ENCODE measurements at places on chromosomes 3 and 15. TPM values are rescaled to one million over a fixed set of nuclear protein-coding genes. Genes with fewer than 3 reads are reported as not detected.
A peak's percentile ranks its signal among the peaks of the same experiment; 100 is the strongest.

The ZNF80 gene
- not detected for total RNA-seq

The RBPMS2 gene
- total RNA-seq = 276 TPM

GRCh38 chr15:42908538-42908937 is 12.0 kb downstream of the TTBK2 start:
- no peak for DNase-seq

DNA sequence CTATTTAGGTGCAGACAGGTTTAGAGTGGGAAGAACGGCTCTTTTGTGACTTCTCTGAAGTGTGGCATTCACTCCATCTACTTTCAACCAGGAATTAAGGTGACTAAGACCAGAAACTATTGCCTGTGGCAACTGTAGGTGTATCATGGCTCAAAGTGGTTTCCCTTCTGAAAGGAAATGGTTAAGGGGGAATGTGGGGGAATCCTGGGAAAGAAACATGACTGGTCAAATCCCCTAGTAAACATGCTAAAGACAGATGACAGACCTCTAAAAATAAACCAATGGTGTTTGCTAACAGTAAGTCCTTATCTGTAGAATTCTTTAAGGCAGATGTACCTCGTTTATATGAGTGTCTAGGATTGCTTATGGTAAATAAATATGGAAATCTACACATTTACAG is 56.9 kb downstream of the MEGF11 start:
- no peak for DNase-seq

- no peak for DNase-seq
Measured at GRCh38 chr3:133117342-133117741, 79.2 kb downstream of the TMEM108 start.

DNA sequence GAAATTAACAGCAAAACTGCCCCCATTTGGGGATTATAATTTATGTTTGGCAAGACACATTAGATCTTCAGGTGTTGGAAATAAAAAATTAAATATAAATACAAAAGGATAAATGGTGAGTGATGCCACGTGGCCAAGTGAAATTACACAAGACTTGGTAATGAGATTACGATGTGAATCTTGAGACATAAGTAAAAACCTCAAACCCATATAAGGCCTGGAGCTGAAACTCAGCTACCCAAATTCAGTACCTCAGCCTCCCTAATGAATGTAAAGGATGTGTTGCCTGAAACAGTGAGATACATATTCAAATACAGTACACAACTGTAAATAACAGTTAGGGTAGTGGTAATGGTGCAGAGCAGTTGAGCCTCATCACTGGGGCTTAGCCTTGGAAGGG is 1146.6 kb downstream of the OTOL1 start:
- no peak for DNase-seq

DNA sequence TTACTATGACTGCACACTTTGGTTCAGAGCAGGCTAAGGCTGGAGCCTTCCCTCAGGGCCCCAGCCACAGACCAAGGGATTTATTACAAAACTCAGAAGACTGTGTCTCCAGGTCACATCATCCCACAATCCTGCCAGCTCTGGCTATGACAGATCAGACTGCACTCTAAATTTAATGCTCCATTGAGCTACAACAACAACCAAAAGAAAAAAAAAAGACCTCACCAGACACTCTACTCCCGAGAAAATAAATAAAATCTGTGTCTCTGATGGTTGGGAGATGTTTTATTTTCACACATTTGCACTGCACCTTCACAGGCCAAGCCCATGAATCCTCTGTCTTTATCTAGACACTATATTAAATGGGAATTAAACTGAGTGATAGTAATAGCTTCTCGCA is 50.8 kb upstream of the CTNNB1 start:
- DNase-seq = no peak

The CLDN11 gene
- 4.3 TPM for total RNA-seq

DNA sequence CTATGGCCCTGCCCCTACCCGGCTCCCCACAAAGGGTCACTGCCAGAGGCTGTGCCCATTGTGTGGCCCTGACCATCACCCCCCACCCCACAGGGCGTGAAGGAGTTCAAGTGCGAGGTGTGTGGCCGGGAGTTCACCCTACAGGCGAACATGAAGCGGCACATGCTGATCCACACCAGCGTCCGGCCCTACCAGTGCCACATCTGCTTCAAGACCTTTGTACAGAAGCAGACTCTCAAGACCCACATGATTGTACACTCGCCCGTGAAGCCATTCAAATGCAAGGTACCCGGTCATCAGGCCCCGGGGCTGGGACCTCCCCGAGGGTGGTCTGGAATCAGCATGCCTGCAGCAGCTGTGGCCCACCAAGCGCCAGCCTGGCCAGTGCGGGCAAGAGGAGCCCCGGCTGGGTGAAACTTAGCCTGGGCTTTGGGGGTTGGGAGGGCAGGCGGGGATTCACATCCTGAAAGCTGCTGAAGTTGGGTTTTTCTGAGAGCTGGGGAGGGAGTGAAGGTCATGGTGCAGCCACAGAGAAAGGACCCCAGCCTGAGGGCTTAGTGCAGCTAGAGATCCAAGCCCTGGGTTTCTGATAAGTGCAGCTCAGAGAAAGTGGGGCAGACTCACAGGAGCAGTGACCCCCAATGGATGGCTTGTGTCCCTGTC is 29.2 kb downstream of the IDH2 start:
- DNase-seq = no peak

DNA sequence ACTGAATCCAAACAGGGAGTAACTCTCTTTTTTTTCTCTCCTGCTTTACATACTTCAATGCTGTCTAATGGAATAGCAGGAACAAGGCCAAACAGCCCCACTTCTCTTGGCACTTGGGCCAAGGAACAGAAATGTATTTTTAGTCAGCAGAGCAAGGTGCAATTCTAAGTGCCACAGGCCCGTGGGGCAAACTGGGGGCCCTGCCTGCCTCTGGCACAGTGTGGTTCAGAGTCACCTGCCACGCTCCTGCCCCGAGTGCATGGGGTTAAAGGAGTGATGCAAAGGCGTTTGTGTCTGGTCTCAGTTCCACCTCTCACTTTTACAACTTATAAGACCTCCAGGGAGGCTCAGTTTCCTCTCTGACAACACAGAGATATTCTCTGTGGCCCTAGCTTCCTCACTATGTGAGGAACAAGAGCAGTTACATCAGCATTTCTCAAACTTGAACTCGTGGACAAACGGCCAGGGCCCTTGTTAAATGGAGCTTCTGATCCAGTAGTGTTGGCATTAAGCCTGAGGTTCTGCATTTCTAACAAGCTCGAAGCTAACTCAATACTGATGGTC is 51.3 kb downstream of the LRIG1 start:
- DNase-seq = peak; percentile 50

GRCh38 chr3:95449841-95450240 is 1364.6 kb upstream of the EPHA6 start:
- DNase-seq = no peak

The KLHDC8B gene
- 92.5 TPM for total RNA-seq

The RAB27A gene
- total RNA-seq = 5.8 TPM

DNA sequence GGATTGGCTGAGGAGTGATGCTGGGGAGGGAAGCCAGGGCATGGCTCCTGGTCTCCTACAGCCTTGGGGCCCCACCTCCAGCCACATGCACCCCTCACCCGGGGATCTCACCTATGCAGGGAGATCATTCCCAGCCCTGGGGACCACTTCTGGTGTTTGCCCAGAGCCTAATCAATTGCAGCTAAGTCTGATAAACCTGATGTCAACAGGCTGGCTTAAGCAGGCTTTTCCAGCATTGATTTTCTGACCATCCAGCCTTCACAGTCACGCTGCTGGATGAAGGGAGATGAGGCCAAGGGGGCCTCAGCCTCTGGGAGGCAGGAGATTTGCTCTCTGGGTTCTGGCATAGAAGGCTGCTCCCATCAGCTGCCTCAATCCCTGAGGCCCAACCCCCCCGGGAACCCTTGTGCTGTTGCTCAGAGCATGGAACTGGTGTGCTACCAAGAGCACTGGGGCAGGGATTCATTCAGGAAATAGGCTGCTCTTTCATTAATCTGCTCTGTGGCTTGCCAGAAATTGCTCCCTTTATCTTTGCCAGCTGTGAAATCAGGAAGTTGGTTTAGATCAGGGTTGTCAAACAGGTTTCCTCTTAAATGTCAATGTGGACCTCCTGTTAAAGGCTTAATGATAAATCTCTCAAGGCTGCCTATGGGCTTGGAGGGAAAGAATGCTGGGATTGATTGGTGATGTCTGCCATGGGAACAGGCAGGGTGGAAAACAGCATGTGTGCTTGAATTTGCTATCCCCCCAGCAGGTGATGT is 19.0 kb downstream of the FAM3D start:
- no peak for DNase-seq

The SLCO2A1 gene
- 18.0 TPM for total RNA-seq

DNA sequence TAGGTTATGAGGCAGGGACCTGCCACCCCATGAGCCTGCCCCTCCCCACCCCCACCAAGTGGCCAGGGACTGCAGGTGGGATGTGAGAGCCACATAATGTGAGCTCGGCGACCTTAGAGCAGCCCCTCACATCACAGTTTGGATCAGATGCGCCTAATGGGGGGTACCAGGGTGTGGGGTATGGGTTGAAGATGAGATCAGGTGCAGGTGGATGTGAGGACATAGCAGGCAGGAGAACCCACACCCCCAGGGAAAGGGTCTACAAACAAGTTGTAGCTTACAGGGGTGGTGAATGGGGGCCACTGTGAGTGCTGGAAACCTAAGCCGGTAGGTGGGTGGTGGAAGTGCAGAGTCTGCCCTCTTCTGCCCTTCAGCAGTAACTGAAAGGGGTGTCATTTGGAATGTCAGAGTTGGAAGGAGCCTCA is 94.0 kb downstream of the CORO2B start:
- no peak for DNase-seq

- DNase-seq = no peak
Measured at GRCh38 chr3:136473716-136474326, 223.7 kb downstream of the PCCB start.
